AG08396 (cell line): ENCODE measurements at places on chromosomes 1 and 21.

- DNase-seq: no peak
Measured at GRCh38 chr21:40334159-40334558, 466.9 kb downstream of the PCP4 start.

DNA sequence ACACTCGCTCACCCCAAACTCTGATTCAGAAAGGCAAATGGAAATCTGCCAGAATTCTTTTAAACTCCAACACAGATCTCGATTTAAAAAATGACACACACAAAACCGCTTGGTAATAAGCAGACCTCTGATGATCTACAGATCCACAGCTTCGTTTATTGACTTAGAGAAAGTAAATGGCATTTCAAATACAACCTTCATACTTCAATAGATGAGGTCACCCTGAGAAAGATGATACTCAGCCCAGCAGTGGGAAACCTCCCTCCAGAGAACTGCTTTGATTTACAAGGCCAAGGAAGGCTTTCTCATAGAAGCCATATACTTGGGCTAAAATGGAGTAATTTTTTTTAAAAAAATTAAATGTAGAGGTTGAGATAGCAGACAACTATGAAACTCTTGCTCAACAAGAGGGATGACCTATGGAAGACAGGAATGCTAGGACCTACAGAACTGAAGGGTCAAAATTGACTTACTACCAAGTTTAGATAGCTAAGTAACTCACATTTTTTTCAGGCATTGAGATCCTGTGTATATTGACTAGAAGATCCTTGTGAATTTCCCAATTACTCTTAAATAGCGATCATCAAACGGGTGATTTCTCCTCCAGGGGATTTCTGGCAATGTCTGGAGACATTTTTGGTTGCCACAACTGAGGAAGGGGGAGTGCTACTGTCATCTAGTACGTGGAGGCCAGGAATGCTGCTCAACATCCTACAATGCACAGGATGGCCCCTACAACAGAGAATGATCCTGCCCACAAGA, 143.9 kb downstream of the CLIC6 start:
- peak; percentile 64 for DNase-seq

DNA sequence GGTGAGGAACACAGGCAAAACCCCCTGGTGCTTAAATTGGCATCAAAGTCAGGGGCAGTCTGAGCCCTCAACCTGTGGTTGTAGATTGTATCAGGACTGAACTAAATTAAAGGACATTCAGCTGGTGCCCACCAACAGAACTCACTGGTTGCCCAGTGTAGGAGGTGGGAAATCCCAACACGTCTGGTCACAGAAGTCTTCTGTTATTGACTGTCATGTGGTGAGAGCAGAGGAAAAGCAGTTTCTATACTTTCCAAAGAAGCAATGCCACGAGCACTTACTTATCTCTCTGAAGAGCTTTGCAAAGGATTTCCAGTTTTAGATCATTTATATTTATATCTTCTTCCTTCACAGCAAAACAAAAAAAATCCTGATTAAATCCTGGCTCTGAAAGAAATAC, 15.0 kb upstream of the ACTA1 start:
- no peak for DNase-seq

DNA sequence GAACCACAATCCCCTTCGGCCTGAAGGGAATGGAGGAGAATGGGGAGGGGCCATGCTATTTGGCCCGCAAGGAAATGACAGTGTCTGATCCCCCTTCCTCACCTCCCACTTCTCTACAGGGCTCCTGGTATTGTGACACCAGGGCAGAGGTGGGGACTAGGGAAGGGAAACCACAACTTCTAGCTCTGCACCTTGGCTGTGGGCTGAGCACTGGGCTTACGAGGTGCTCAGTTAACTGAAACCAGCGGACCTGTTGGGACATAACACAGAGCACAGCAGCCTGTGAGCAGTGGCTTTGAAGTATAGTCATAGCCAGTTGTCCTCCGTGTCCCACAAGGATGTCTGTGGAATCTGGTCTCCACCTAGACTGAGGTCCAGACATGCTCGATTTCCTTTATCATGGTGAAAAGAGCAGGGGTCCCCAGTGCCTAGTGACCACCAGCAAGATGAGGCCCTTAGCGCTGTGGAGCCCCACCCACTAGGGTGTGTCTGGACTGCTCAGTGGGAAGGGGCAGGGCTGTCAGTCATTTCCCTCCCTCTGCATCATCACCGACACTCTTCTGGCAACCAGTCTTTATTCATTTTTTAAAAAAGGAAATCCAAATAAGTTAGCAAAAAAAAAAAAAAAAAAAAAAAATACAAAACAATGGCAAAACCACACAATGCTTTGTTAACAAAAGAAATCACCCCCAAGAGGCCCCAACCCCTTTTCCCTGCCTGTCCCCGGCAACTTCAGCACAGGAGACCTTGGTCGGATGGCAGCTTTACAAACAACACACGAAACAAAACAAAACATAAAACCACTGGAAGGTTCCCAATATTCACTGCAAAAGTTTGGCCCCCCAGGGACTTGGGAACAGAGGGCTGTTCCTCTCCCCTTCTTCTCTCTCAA, 3.0 kb downstream of the MYOG start:
- DNase-seq: no peak

GRCh38 chr1:188406636-188407035, 1577.9 kb downstream of the PLA2G4A start:
- no peak for DNase-seq

DNA sequence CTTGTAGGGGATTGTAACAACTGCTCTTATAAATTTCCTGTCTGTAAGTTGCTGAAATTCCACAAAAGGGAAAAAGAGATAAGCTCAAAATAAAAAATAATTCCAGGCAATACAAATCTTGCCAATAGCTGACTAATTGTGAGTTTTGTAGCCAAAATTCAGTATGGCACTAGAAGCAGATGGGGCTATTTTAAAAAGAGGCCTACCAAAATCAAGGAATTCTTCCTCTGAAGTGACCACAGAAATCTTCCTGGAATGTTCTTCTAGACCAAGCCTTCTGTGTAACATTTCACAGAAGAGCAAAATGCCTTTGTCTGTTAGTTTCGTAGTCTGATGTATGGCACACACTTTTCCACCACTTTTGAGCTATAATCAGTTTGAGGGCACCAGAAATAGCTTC, 127.6 kb downstream of the CYYR1 start:
- no peak for DNase-seq

DNA sequence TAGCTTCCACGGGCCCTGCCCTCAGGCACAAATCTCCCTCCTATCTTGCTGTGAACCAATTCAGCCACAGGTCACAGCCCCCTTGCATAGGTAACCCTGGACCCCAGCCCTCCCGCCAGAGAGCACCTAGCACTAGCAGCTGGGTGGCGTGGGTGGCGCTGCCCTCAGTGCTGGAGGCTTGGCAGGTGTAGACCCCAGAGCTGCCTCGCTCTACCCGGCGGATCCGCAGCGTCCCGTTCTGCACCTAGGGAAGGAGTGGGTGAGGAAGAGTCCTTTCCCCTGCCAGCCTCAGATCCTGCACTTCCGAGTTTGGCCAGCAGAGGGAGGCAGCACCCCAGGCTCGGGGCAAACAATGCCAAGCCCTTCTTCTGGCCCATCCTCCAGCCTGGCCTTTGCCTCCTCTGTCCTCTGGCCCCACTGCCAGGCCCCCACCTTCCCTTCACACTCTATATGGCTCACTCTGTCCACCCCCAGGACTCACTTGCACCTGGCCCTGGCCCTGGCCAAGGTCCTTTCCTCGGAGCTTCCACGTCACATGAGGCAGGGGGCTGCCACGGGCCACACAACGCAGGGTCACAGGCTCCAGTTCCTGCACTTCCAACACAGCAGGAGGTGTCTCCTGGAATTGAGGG, 9.0 kb downstream of the IGSF9 start:
- DNase-seq: peak; percentile 87

- no peak for DNase-seq
Measured at GRCh38 chr21:46159390-46159789, 4.0 kb upstream of the FTCD start.

DNA sequence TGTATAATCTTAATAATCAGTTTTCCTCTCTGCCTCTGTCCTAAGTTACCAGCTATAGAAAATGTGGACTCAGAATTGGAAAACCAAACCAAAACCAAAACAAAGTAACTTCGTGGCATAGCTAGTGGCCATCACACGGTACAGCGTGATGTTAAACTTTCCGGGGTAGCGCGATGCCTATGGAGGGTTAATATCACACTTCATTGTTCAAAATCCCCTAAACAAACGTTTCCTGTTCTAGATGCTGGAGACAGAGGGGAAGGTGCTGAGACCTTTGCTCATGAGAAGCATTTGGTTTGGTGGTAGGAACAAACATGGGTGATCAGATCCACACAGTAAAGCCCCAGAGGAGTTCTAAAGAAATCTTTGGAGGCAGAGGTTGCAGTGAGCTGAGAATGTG, 4.9 kb downstream of the AADACL4 start:
- no peak for DNase-seq

- DNase-seq: no peak
Measured at GRCh38 chr1:211521102-211521815, 29.3 kb upstream of the RD3 start.

GRCh38 chr1:37691497-37692077, 729 bp upstream of the CDCA8 start:
- peak; percentile 25 for DNase-seq

DNA sequence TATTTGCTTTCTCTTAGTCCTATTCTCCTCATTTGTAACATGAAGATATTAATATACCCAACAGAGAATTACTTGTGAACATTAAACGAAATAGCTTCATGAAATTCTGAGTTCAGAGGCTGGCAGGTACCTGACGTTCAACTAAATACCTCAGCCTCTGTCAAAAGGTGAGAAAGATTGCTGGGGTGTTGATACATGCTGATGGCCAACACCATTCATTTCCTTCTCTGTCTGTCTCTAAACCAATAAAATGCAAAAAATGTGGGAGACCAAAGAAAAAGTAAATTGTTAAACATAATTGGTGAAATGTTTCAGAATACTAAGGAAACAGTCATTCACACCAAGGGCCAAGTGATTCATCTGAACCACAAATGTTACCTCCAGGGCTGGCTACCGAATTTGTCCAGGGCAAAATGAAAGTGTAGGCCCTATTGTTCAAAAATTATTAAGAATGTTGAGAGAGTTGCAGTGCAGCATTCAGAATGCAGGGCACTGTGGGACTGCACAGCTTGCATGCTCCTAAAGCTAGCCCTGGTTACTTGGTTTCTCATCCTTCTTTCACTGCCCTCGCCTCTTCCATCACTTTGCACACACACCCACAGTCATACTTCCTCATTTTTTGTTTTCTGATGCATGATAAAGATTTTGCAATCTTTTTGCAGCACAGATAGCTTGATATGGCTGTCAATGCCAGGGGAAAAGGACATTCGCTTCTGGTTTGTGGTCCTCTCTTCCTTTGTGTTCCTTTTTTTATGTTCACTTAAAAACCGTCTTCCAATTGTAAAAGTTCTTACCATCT, 414.3 kb upstream of the NR5A2 start:
- DNase-seq: peak; percentile 2

- no peak for DNase-seq
Measured at GRCh38 chr1:112322018-112322417, 74.0 kb upstream of the CTTNBP2NL start.

- no peak for DNase-seq
Measured at GRCh38 chr1:205537386-205538018, 33.0 kb downstream of the CDK18 start.

- DNase-seq: no peak
Measured at GRCh38 chr21:45499970-45500577, 42.2 kb downstream of the SLC19A1 start.

DNA sequence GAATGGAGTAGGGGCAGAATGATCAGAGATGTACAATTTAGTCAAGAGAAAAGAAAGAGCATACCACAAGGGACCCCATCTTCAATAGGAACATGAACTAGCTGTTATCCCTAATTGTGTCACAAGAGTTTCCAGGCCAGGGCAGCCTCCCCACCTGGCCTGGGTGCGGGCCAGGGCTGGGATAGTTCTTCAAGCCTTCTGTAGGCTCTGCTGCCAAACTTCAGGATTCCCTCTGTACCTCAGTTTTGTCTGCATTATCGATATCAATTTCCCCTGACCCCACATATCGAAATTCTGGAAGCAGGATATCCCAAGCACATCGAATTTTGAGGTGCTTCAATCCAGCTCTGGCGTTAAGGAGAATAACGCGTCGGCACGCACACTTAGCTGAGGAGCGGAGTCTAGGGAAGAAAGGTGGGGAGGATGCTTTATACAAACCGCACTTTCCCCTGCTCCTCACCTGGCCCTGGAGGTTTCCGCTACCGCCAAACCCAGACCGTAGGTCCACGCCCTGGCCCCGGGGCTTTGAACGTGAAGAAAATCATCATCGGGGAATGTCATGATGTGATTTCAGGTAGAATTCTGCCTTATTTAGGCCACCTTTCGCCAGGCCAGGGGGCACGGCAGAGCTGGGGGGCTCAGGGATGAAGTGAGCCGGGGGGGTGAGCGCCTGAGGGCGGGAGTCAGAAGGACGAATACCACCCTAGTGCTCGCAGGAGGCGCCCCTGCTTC, 7.4 kb downstream of the HLX start:
- no peak for DNase-seq

- no peak for DNase-seq
Measured at GRCh38 chr1:152795686-152796085, 835 bp upstream of the LCE1D start.
